ENCODE measurements at places on chromosomes 5 and 9. TPM values are rescaled to one million over a fixed set of nuclear protein-coding genes. Genes with fewer than 3 reads are reported as not detected.

DNA sequence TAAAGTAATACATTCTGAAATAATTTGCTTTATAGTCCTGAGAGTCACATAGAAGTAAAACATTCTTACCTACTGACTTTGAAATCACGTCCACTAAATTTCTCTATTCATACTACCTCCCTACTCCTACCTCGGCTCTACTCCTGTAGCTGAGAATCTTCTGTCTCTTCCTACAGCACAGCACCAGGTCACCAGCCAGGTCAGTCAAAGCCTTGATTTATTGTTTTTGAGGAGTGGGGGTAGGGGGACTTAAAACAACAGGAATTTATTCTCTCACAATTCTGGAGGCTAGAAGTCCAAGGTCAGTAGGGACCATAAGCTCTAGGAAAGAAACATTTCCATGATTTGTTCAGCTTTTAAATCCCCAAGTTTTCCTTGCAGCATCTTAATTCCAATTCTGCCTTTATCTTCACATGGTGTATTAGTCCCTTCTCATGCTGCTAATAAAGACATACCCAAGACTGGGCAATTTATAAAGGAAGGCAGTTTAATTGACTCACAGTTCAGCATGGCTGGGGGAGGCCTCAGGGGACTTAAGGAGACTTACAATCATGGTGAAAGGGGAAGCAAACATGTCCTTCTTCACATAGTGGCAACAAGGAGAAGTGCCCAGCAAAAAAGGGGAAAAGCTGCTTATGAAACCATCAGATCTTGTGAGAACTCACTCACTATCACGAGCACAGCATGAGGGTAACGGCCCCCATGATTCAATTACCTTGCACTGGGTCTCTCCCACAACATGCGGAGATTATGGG is 49.6 kb upstream of the CCNG1 start:
- ATAC-seq: no peak

DNA sequence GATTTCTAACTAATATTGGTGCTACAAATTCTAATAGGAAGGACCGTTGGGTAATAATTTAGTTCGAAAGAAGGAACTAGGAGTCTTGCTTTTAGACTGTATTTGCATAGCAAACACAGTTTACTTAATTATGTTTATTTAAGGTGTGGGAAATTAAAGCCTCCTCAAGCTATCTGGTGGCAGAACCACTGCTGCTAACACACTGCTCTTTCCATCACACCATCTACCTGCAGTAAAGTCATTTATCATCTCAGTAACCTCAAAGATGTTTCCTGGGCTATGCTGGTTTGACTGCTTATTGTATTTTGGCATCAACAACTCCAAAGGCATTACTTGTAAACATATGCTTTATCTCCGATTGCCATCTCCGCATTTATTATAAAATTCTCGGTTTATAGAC is 114.3 kb downstream of the DEPDC1B start:
- ATAC-seq: no peak

The F12 gene
- 5.6 TPM for total RNA-seq

The CAVIN4 gene
- 4.3 TPM for total RNA-seq

The DAB2 gene
- total RNA-seq: 69.6 TPM

- no peak for ATAC-seq
Measured at GRCh38 chr5:23419115-23419514, 88.3 kb upstream of the PRDM9 start.

- no peak for ATAC-seq
Measured at GRCh38 chr9:126483468-126484073, 130.2 kb upstream of the LMX1B start.

GRCh38 chr5:64576250-64576649 is 70.4 kb downstream of the RGS7BP start:
- ATAC-seq: no peak

Measured in motor neuron (in vitro differentiated cells).